ENCODE measurements at places on chromosomes 5 and 9. TPM values are rescaled to one million over a fixed set of nuclear protein-coding genes. Genes with fewer than 3 reads are reported as not detected.
A peak's percentile ranks its signal among the peaks of the same experiment; 100 is the strongest.

DNA sequence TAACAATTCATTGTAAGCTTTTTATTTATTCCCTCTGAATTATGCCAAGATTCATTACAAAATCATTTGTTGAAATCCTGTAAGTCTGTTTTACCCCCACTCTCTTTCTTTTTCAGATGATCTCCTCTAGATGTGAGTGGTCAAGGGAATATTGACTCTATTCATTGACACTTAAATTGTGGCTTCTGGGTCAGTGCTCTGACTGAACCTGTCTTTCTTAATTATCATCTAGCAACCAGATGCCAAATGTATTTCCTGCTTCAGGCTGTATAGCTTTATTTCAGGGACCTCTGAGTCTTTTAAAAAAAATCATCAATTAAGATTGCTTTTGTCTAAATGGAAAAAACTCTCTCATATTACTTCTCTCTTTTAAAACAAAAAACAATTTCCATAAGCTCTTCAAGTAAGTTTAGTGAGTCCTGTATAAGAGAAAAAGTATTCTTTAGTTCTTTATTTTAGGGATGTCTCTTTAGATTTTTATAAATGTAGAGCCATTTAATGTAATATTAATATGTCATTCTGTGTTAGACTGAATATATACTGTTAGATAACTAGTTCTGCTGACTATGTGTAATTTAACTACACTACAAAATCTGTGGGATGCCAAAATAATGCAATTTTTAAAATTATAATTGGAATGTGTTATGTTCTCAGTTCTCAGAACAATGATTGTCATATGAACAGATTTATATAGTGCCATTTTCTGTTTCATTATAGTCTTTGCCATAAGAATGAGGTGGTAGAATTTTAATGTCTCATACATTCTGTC, 645.8 kb upstream of the EDIL3 start:
- H3K4me3 ChIP-seq = no peak overlapping the region
- no peak overlapping the region for H3K27ac ChIP-seq
- no peaks in the 10 kb centered on the region for H3K27me3 ChIP-seq
- H3K4me1 ChIP-seq = no peaks in the 10 kb centered on the region

Gene CEP120
- total RNA-seq = 17.5 TPM

DNA sequence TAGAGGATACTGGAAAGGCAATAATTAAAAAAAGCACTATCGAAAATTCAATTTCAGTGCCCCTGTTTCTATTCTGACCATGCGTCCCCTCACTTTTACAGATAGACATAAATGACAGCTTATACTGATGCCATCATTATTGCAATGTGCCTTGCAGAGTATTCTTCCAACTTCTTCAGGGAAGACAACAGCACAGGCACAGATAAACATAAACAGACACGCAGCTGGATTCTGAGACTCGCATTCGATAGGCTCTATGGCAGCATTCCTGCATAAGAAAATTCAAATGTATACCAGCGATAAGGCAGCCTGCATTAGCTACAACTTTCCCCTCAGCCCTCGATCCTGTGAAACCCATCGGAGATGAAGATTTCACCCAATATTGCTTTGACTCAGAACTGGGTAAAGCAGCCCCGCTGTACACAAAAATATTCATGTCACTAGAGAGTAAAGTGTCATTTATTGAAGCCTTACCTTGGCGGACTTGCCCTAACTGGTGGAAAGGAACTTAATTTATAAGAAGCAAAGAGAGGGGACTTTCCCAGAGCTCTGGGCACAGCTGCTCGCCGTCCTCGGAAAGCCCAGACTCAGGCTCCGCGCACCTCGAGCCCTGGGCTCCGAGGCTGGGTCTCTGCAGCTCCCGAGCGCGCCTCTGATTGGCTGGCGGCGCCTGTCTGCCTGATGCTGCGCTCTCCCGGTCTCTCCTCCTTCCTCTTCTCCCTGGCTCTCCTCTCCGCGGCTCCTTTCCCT, at the start of gene CDH18:
Gene CDH18, minus strand, starts transcription at position 589 of the 750 bp plus-strand sequence. CDS start 149,214 bp downstream, outside the sequence.
- no peaks in the 10 kb centered on the region for H3K36me3 ChIP-seq
- peaks cover 15% of the 10 kb centered on the region for H3K27me3 ChIP-seq
- peak within 1 kb of the TSS; percentile 37 for H3K4me3 ChIP-seq

GRCh38 chr5:39450487-39450886, 25.7 kb upstream of the DAB2 start:
- no peaks in the 10 kb centered on the region for H3K27me3 ChIP-seq
- H3K4me3 ChIP-seq = no peak overlapping the region
- no peaks in the 10 kb centered on the region for H3K4me1 ChIP-seq
- no peak overlapping the region for H3K27ac ChIP-seq
- no peaks in the 10 kb centered on the region for H3K36me3 ChIP-seq

Gene ZNF608
- total RNA-seq = 28.5 TPM

DNA sequence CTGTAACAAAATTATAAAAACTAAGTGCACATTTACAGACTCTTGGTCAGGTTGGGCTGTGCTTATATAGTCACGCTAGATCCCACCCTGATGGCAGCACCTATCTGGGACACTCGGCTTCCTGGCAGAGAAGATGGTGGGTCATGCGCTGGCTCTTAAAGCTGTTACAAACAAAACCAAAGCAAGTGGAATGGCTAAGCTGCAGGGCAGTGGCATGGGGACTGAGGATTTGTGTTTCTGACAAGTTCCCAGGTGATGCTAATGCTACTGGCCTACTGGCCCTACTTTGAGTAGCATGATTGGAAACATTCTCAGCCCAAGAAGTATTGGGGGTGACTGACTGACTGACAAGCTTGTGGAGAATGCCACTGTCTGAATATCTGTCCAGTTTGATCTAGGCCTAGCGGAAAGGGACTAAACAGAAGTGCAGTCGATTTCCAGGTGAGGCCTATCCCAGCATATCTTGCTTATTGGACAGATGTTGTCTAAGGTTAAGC, 8.3 kb downstream of the BTF3 start:
- DNase-seq = no peak
- H3K4me3 ChIP-seq = no peak overlapping the region
- H3K4me1 ChIP-seq = no peaks in the 10 kb centered on the region
- no peak overlapping the region for H3K27ac ChIP-seq
- H3K27me3 ChIP-seq = no peaks in the 10 kb centered on the region
- no peaks in the 10 kb centered on the region for H3K36me3 ChIP-seq

DNA sequence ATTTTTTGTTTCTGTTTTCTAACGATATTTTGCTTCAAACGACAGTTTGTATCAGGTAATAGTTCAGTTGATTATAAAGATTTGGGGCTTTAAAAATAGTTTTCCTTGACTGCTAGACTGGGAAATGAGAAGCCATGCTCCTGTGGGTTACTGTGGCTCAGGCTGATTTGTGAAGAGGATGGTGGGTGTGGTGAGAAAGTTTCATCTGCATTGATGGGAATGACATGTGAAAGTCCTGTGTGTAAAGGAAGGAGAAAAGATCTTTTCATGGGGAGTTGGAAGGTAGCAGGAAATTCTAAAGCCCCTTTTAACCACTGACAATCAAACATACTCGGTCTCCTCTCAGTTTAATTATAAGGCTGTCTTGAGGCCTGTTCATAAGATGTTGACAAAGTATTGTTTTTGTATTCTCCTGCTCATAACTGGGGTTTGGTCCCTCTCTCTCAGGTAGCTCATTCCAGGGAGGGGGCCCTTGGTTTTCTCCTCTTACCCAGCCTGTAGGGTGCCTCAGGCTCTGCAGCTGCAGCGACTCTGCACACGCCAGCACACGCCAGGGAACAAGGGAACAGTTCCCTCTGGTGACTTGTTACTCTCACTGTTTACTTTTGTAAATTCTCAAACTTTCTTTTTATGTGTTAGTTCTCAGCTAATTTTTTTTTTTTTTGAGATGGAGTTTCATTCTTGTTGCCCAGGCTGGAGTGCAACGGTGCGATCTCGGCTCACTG, 91.6 kb downstream of the CARTPT start:
- peaks cover 5% of the 10 kb centered on the region for H3K4me1 ChIP-seq
- no peak for DNase-seq
- no peak overlapping the region for H3K27ac ChIP-seq
- H3K27me3 ChIP-seq = no peaks in the 10 kb centered on the region

Gene PKD2L2
- total RNA-seq = not detected

- no peaks in the 10 kb centered on the region for H3K27me3 ChIP-seq
- H3K4me1 ChIP-seq = no peaks in the 10 kb centered on the region
- no peak overlapping the region for H3K27ac ChIP-seq
- H3K36me3 ChIP-seq = no peaks in the 10 kb centered on the region
Measured at GRCh38 chr5:116939641-116940040, 365.0 kb upstream of the SEMA6A start.

- no peak for DNase-seq
- H3K4me3 ChIP-seq = no peak overlapping the region
- no peaks in the 10 kb centered on the region for H3K36me3 ChIP-seq
- peaks cover 8% of the 10 kb centered on the region for H3K4me1 ChIP-seq
- H3K27ac ChIP-seq = no peak overlapping the region
Measured at GRCh38 chr9:72574156-72574810, 52.9 kb downstream of the TMC1 start.

DNA sequence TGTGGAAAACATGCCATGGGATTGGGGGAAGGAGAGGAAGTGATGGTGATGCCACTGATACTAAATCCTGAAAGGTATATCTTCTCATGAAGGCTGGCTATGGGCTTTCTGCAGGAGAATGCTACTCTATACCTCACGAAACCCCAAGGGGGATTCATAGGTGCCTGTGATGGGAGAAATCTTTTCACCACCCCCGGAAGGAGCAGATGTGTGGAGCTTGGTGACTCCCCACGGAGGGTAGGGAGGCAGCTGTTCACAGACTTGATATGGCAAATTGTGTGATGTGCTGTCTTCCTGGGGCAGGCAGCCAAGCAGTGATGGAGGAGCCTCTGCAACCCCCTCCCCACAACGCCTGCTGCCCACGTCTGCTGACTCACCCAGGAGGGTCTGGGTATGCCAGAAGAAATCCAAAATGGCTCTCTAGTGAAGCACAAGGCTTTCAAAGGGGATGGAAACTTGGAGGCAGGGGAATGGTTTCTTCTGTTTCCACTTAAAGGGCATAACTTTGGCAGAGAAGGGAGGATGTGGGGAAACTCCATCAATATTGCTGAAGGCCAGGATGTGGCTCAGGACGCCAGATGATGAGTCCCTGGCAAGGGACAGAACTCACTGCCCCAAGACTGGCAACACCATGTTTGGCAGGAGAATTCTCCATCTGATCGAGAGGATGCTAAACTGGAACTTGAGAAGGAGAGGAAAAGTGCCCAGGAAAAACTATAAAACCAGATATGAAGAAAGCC, 188.3 kb downstream of the GABBR2 start:
- H3K27ac ChIP-seq = no peak overlapping the region
- no peaks in the 10 kb centered on the region for H3K4me1 ChIP-seq
- H3K36me3 ChIP-seq = no peaks in the 10 kb centered on the region
- H3K4me3 ChIP-seq = no peak overlapping the region

Gene FREM1
- 27.7 TPM for total RNA-seq

Gene C5orf63
- 0.24 TPM for total RNA-seq

GRCh38 chr5:156354571-156354970, 27.6 kb downstream of the SGCD start:
- H3K27me3 ChIP-seq = no peaks in the 10 kb centered on the region

Gene SLC36A3
- total RNA-seq = not detected

DNA sequence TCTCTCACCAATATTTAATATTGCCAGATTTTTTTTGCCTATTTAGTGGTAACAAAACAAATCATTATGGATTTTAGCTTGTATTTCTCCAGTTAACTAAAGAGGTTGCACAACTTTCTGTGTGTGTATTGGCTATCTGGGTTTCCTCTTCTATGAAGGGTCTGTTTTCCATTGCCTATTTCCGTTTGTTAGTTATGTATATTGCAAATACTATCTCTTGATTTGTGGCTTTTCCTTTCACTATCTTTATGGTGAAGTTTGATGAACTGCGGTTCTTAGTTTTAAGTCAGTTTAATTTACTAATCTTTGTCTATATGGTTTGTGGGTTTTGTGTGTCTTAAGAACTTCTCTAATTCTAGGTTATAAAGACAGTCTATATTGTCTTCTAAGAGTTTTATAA, 136.3 kb downstream of the CEP120 start:
- no peak for DNase-seq
- peaks cover 24% of the 10 kb centered on the region for H3K4me1 ChIP-seq
- peaks cover 6% of the 10 kb centered on the region for H3K27me3 ChIP-seq
- H3K36me3 ChIP-seq = no peaks in the 10 kb centered on the region
- H3K4me3 ChIP-seq = no peak overlapping the region
- peak overlapping the region; percentile 89 for H3K27ac ChIP-seq

Gene KLHL9
- 41.6 TPM for total RNA-seq

DNA sequence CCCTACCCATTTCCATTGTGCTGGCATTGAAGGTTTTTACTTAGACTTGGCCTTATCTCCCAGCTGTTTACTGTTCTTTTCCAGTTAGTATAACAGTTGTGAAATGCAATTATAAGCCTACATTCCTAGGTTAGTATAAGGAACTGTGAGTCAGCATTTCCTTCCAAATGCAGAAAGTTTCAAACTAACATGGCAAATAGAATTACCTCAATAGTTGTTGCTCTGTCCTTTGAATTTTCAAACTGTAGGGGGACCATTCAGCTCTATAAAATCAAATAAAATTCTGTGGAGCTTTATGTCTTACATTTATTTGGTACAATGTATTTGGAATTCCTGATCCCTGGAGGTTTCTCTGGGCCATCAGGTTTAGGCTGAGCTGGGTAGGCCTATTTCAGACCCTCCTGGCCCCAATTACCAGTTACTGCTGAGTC, 47.2 kb downstream of the ARHGEF28 start:
- H3K27me3 ChIP-seq = no peaks in the 10 kb centered on the region
- peaks cover 26% of the 10 kb centered on the region for H3K4me1 ChIP-seq
- H3K36me3 ChIP-seq = no peaks in the 10 kb centered on the region
- peak; percentile 67 for DNase-seq

GRCh38 chr5:55172937-55173686, at the start of gene CDC20B:
CDC20B (minus strand) TSS chr5:55173177; CDS start chr5:55173000, 177 bp downstream.
- H3K4me1 ChIP-seq = peaks cover 13% of the 10 kb centered on the region
- no peak within 1 kb of the TSS for H3K27ac ChIP-seq
- H3K27me3 ChIP-seq = peaks cover 51% of the 10 kb centered on the region
- H3K36me3 ChIP-seq = no peaks in the 10 kb centered on the region
- H3K4me3 ChIP-seq = peak within 1 kb of the TSS; percentile 75
- DNase-seq = peak; percentile 93

DNA sequence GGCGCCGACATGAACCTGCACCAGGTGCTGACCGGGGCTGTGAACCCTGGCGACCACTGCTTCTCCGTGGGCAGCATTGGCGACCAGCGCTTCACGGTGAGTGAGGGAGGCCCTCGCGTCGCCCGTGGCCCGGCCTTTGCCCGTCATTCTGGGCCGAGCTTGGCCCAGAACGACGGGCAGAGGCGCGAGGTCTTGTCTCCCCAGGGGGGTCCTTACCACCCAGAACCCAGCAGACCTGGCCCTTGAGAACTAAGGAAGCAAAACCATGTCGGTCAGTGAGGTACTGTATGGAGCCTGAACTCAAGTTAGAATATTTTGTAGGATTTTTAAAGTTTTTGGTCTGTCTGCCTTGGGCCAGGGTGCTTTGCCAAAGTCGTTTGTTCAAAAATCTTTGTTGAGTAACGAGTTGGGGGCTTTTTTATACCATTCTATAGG, 691 bp downstream of the DMXL1 start:
- peak overlapping the region; percentile 89 for H3K27ac ChIP-seq
- H3K36me3 ChIP-seq = no peaks in the 10 kb centered on the region
- DNase-seq = no peak

DNA sequence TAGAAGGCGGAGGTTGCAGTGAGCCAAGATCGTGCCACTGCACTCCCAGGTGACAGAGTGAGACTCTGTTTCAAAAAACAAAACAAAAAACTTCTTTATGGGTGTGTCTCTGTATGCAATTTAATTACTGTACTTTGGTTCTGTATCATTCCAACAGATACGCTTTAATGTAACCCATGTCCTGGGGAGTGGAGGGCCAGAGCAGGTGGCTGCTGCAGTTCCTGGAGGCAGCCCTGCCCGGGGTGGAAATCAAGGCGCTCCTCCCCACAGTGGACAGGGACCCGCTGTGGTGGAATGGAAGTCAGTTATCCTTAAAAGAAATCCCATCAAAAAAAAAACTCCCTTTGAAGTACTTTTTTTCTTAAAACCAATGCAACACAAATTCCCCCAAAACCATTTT, 1.9 kb downstream of the DAP start:
- no peak for DNase-seq
- no peak overlapping the region for H3K4me3 ChIP-seq
- H3K27ac ChIP-seq = no peak overlapping the region
- H3K4me1 ChIP-seq = peaks cover 37% of the 10 kb centered on the region
- no peaks in the 10 kb centered on the region for H3K36me3 ChIP-seq

All from hepatocyte (in vitro differentiated cells).